ENCODE measurements at places on chromosomes 4 and X.

- DNase-seq: no peak
Observed at GRCh38 chr4:175385797-175386196, 426.3 kb downstream of the GPM6A start.

- no peak for DNase-seq
Observed at GRCh38 chrX:40579900-40580536, 752 bp upstream of the ATP6AP2 start.

DNA sequence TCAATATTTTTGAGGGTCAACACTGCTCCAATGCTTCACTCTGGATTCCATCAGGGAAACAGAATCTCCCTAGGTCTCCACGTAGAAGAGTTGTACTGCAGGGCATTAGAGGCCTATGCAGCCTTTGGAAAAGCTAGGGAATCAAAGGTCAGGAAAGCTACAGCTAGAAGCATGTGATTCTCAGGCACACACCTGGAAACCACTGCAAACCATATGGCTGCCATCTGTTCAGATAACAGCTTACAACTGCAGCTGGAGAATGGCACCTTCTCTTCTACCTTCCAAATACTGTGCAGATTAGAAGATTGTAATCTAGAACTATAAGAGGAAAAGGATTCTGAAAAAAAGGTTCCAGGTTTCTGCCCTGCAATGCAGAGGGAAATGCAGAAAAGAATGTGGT is 60.6 kb downstream of the BTC start:
- DNase-seq: no peak

DNA sequence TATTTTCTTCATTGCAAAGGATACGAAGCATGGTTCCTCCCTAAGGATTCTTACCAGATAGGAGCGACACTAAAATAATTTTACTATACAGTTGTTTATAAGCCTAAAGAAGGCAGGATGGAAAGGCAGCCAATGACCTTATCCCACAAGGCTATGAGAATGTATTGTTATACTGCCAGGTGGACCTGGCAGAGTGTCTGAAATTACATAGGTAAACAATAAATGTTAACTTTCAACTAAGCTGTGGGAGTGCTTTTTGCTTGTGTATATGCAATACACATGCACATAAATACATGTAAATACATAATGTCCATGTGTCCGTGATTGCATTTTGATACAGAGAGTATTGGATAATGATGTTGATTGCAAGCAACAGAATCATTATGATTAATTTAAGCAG is 850.6 kb downstream of the CENPC start:
- no peak for DNase-seq

GRCh38 chr4:119592830-119593229 is 35.8 kb downstream of the PDE5A start:
- no peak for DNase-seq

DNA sequence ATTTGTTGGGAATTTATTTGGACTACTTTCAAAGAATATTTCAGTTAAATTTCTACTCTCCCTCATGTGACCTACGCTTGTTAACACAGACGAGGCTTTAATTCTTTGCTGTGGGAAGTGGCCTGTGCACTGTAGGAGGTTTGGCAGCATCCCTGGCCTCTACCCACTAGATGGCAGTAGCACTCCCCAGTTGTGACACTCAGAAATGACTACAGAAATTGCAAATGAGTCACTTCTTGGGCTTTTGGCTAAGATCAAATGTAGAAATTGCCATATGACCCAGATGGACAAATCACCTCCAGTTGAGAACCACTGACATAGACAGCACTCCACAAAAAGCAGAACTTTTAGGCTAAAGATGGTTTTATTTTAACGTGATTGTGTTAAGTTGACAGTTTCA is 22.1 kb downstream of the PIR start:
- DNase-seq: no peak

GRCh38 chr4:147732518-147733235 is 789 bp downstream of the ARHGAP10 start:
- DNase-seq: no peak

DNA sequence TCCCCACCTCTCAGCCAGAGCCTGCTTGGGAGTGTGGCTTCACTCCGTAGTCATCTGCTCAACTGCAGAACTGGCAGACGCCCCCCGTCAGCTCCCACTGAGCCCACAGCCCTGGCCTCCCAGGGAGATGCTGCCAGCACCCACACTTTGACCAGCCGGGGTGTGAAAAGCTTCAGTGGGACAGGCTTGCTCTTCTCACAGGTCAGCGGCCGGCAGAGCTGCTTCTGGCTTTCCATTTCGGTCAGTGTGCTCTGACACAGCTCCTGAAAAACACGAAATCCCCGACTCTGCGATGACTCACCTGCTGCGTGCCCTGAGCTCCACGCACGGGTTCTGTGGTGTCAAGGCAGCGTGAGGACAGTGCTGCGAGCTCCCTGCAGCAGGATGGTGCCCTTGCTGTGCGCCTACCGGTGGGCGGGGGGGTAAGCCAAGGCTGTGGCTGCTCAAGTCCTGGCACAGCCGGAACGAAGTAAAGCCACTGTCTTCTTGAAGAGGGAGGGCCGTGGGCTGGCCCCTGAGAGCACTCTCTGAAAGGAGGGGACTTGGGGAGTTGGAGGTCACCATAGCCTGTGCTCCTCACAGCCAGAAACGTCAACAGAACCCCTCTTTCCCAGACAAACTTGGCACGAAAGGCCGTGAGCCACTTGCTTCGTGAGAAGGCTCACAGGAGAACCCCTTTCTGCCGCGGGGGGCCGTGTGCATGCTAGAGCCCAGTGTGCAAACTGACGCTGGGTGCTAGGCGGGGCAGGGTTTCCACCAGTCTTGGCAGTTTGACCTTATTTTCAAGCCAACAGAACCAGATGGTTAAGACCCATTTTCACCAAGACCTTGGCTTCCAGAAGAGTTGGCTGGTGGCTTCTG is 23.6 kb downstream of the NOP14 start:
- no peak for DNase-seq

DNA sequence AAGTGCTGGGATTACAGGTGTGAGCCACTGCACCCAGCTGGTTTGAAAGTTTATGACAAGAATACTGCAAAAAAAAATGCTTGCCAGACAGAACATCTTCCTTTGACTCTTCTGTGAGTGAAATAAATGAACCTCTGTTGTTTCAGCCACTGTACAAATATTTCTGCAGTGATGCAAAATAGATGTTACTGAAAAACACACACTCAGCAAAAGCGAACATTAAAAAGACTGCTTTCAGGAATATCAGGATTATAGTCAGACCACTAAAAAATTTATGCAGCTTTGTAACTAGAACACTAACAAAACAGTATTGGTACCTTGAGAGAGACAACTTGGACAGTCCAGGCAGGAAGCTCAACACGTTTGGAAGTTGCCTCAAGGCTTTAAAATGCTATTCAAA is 16.9 kb upstream of the SEPSECS start:
- DNase-seq: no peak

- no peak for DNase-seq
Observed at GRCh38 chr4:156939139-156939538, 32.5 kb downstream of the PDGFC start.

DNA sequence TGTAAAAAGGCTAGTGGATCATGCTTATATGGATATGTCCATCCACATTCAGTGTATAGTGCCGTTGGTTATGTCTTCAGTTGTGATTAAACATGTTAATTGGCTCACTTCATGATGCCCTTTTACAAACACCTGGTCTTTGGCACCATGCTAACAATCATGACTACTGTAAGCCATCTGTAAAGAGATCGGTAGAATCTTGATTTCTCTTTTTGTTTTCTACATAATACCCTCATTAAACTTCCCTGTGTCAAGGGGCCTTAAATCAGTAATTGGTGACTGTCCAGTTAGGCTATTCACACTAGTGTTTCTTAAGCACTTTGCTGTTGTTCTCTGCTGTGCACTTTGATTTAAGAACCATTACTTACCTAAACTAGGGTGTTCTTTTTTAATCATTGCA is 475.2 kb downstream of the RPA4 start:
- DNase-seq: no peak

- no peak for DNase-seq
Observed at GRCh38 chrX:123425471-123425870, 241.4 kb downstream of the GRIA3 start.

GRCh38 chr4:158219623-158220022 is 9.3 kb downstream of the TMEM144 start:
- no peak for DNase-seq

- DNase-seq: no peak
Observed at GRCh38 chr4:73707269-73707875, 33.0 kb upstream of the CXCL8 start.

- no peak for DNase-seq
Observed at GRCh38 chrX:141668371-141668770, 30.2 kb downstream of the SPANXD start.

- DNase-seq: no peak
Observed at GRCh38 chr4:30868111-30868895, 148.1 kb downstream of the PCDH7 start.

DNA sequence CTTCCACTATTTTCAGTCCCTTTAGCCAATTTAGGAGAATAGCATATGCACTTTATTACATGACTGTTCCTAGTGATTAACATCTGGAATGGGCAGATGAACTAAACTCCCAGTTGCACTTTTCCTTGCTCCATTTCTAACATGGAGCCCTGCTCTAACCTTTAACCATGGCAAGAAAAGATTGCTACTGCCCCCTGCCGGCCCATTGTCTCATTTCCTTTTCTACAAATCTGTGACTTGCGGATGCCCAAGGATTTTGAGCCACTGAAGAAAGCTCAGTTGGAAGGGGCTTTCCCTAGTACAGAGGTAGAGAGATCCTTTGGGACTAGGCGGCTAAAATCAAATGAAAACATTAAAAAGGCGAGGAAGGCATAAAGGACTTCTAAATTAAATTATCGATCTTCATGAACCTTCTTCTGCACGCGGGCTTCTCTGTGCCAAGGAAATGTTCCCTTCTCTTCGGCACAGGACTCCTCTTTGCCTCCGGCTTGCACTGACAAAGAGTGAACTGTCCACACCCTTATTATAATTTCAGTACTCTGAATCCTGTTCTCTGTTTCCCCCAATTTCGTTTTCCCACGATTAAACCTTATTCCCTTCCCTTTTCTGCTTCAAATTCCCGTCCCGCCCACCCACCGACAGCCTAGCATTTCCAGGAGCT is 577 bp upstream of the GLRA2 start:
- no peak for DNase-seq

GRCh38 chr4:40858962-40859361 is 109.2 kb downstream of the NSUN7 start:
- DNase-seq: no peak

DNA sequence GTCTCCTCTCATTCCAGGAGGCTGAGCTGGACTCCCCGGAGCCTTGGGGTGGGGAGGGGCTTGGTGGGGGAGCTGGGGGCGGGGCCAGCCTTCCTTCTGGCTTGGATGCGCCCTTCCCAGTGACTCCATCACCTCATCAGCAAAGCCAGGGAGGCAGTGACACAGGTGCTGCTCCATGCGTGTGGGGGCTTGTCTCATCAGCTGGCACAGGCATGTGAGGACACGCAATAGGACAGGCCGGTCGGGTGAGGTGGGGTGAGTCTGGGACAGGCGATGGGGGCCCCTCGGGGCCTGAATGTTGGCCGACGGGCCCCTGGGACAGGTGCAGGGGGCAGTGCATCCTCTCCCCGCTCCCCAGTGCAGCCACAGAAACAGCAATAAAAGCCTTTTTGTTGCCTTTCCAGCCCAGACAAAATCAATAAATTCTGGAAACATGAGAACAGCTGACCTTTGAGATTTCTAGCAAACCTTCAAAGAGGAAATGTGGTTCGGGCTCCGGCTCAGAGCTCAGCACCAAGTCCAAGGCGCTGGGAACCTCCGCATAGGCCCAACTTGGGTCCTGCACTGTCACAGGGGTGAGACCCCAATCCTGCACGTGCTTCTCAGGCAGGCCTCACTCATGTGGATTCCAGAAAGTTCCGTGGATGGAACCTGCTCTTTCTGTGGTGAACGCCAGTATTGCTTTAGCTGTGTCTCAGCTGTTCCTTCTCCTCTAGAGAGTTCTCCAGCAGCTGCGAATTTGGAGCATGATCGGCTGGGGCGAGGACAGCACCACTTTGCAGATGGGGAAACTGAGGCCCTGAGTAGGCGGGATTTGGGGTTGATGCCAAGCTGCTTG is 18.5 kb downstream of the ADRA2C start:
- DNase-seq: no peak

DNA sequence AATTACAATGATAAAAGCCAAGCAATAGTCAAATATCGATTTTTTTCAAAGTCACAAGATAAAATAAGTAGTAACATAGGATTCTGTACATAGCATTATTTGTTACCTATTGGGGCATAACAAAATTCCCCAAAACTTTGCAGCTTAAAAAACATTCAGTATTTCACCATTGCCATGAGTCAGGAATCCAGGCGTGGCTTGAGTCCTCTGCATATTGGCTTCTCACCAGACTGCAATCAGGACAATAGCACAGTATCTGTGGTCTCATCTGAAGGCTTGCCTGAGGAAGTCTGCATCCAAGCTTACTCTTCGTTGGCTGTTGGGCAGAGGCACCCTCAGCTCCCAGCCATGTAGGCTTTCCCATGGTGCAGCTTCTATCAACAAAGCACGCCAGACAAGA is 6.2 kb upstream of the CTBP1 start:
- DNase-seq: no peak

- no peak for DNase-seq
Observed at GRCh38 chrX:20362268-20363267, 95.9 kb upstream of the RPS6KA3 start.

Data from stimulated activated CD8-positive, alpha-beta memory T cell treated with anti-CD3 and anti-CD28 coated beads, Interleukin-7, amount 100 ng/mL, for 1 hour (primary cell).